Activated T-helper 2 cell treated with anti-CD3 and anti-CD28 coated beads, Interferon-gamma antibody, Interleukin-2, Interleukin-4, amounts not matched to agents 10 μg/mL and 5 μg/mL and 100 μg/mL, durations not matched to agents 14 hours and 24 hours and 36 hours (primary cell): ENCODE measurements at places on chromosomes 7 and 10. TPM values are rescaled to one million over a fixed set of nuclear protein-coding genes. Genes with fewer than 3 reads are reported as not detected.

LLCFC1 gene
- total RNA-seq: not detected in 2 replicates

VAX1 gene
- not detected in 2 replicates for total RNA-seq

MUC12 gene
- total RNA-seq: 0.85 and 1.4 TPM in 2 replicates

CH25H gene
- not detected in 2 replicates for total RNA-seq

GPR15LG gene
- not detected in 2 replicates for total RNA-seq

LOXL4 gene
- total RNA-seq: not detected in 2 replicates

GRCh38 chr10:4450981-4451908 is 374.8 kb upstream of the AKR1E2 start:
- no peak for DNase-seq

- DNase-seq: no peak
Observed at GRCh38 chr7:121084256-121084655, 95.7 kb downstream of the CPED1 start.

DNA sequence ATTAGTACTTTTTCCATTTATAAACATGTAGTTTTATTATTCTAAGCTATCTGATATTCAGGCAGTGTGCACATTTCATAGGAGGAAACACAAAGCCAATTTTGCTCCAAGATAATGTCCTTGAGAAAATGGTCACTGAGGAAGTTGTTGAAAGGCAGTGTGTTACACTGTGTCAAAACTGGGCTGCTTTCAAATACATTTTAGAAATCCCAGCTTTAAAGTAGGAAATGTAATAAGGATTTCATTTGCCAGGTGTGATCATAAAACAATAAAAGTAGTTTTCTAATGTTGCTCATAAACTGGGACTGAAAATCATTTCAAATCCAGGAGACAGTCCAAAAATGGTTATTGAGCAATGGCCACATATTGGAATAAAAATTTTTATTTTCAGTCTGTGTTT is 80.1 kb downstream of the WDR37 start:
- no peak for DNase-seq

GRCh38 chr7:13037216-13037615 is 349.8 kb downstream of the ARL4A start:
- no peak for DNase-seq

DNA sequence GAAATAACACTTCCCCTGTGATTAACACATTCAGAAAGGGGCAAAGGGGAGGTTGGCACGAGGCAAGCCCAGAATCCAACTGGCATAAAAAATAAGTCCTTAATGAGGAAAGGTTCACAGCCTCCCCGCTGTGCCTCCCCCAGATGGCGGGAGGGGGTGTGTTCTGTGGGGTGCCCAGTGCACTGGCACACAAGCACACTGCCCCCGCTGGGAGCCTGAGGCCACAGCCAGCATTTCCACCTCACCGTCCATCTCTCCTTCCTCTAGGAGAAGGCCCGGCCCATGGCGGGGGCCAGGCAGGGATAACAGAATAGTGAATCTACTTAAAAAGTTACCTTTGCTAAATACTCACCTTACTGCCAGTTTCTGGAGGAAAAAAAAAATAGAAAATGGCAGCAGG is 43.2 kb downstream of the PRKAG2 start:
- DNase-seq: no peak

- DNase-seq: peak; percentile 39
Observed at GRCh38 chr7:99365318-99366141, 9.0 kb upstream of the ARPC1B start.

DNA sequence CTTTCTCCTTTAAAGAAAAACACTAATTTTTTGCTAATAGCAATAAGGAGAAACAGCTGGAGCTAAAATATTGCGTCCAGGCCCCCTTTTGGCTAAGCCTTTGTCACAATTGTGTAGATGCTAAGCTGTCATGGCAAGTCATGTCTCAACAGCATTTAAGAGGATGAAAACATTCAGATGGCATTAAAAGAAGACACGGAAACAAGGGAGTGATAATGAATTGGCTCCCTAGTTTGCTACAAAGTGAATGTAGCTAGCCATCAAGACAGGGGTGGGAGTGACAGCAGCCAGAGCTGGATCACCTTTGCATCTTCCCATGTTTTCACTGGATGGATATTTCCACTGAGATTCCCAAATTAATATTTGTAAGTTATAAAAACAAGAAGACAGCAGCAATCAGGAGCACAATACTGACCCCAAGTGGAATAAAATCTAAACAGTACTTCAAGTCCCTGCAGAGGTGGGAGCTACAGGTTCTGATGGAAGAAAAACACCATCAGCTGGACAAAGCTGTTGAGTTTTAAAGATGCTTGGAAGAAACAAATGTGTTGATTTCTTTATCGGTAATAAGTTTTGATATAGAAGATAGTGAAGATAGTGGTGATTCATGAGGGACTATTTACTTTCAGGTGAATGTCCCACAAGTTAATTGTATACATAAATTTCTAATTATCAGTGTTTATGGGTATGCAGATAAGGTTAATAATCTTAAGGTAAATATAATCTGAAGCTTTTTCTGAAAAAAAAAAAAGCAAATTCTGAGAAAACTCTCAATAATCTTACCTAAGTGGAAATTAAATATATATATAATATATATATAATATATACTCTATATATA is 129.4 kb downstream of the SLC16A9 start:
- no peak for DNase-seq

GRCh38 chr10:61758433-61758832 is 95.7 kb downstream of the CABCOCO1 start:
- DNase-seq: no peak

GRCh38 chr7:117091721-117092120 is 138.4 kb downstream of the ST7 start:
- no peak for DNase-seq

DNA sequence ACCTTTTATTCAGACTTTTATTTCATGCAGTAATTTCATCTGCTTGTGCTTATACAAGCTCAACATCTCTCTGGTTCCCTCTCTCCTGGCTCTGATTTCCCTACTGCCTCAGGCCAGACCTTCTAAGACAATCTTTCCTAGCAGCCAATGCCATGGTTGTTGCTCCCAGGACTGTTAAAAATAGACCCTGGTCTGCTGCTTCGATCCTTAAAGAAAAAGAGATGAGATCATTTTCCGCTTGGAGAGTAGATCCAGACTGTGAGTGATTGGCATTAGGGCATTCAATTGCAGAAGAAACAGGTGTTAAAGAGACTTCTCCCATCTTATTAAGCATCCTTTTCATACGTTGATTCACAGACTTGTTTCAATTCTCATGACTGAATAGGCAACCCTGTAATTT is 68.4 kb upstream of the ITGB1 start:
- no peak for DNase-seq

- no peak for DNase-seq
Observed at GRCh38 chr7:77830649-77831355, 32.2 kb downstream of the PHTF2 start.

GRCh38 chr7:151243408-151244195 is 4.9 kb downstream of the SMARCD3 start:
- DNase-seq: peak; percentile 44

GRCh38 chr10:35572583-35572982 is 32.6 kb upstream of the GJD4 start:
- no peak for DNase-seq

GRCh38 chr10:62851442-62851841 is 35.3 kb upstream of the EGR2 start:
- no peak for DNase-seq

DNA sequence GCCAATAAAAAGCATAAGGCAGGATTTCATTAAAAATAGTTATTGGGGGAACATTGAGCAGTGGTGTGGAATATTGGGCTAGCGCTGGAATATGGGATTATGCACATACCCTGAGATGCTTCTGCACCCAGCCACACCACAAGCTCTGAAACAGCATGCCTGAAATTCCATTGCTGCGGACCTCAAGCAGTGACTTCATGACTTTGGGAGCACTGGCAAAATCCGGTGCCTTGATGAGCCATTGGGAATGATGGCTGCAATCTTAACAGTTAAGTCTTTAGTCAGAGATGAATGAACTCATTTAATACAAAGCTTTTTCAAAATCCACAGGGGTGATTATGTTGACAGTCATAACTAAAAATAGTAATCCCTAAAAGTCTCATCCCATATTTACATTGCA is 274.7 kb upstream of the MTPN start:
- DNase-seq: no peak
